ENCODE measurements at places on chromosomes 1 and 21.

- no peak for DNase-seq
These were observed 62.9 kb upstream of the HP1BP3 start for GRCh38 chr1:20850021-20850420.

- DNase-seq: no peak
These were observed 461.1 kb downstream of the DSCAM start for GRCh38 chr21:40385883-40386282.

DNA sequence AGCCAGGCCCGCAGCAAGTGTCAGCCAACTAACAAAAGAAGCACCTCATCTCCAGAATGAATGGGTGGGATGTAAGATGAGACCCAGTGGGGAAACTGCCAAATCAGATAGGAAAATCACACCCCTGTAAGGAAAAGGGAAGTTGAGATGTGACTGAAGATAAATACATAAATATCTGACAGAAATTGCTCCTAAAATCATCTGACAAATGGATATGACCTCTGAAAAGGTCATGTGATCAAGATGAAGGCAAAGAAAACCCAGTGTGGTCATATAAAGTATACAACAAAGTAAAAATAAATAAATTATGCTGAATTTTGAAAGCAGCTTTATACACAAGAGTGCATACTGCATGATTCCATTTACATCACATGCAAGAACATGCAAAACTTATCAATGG is 12.7 kb downstream of the SIPA1L2 start:
- DNase-seq: no peak

DNA sequence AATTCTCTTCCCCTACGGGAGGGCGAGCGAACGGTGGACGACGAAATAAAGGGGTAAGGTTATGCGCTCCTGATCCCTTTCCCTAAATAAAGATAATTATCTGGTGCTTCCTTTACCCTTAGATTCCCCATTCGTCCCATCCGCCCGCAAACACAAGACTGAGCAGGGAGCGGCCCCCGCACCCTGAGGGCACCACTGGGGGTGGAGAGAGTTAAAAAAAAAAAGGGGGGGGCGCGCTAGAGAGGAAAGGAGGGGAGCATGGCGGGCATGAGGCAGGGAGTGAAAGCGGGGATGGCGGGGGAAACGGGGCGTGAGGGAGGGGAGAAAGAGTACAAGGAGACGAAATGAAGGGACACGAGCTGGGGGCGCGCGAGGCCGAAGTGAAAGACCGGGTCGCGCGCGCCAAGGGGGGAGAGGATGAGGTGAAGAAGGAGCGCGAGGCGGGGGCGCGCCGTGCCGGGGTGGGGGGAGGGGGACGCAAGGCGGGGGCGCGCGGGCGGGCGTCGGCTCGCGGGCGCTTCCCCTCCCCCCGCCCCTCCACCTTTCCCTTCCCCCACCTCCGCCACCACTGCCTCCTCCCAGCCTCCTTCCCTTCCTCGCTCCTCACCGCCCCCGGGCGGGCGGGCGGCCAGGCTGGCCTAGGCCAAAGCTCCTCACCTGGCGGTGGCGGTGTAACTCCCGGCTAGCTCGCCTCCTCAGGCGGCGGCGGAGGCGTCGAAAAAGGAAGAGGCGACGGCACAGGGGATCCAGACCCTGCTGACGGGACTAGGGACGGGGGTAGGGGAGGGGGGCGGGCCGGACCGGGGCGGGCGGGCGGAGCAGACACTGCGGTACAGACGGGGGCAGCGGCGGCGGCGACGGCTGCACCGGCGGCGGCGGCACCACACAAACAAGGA is 448 bp downstream of the GATAD2B start:
- peak; percentile 14 for DNase-seq

Measured in stimulated activated CD8-positive, alpha-beta memory T cell treated with anti-CD3 and anti-CD28 coated beads, Interleukin-4, amount 100 ng/mL, for 4 hours (primary cell).